Mucosa of gallbladder (tissue), 1 donor: ENCODE measurements at places on chromosomes 2 and 18. TPM values are rescaled to one million over a fixed set of nuclear protein-coding genes. Genes with fewer than 3 reads are reported as not detected.

SLC40A1 gene
- 271 TPM for total RNA-seq

DNA sequence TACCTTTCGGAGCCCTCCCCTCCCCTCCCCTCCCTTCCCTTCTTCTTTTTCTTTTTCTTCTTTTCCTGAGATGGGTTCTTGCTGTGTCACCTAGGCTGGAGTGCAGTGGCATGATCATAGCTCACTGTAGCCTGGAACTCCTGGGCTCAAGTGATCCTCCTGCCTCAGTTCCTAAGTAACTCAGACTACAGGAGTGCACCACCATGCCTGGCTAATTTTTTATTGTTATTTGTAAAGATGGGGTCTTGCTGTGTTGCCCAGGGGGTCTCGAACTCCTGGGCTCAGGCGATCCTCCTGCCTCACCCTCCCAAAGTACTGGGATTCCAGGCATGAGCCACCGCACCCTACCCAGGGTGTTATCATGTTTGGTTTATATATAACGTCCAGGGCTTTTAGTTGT, 66.7 kb downstream of the ASB1 start:
- no peak for DNase-seq

DNA sequence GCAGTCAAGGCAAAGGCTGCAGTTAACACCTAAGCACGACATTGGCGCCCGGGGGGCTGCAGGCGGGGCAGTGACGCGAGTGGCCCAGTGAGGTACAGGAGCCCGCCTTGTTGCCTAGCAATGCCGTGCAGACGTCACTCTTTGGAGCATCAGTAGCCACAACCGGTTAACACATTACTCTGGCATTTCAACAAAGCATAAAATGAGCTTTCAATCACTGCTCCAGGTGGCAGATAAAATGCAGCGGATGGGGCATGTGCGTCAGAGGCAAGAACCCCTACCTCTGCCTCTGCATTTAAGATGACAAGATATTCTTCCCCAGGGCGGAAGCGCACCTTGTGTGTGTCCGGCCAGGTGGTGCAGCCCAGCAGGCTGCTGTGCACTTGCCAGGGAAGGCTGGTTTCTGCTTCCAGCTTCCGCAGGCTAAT, 139.4 kb downstream of the MTCL1 start:
- DNase-seq: no peak

DNA sequence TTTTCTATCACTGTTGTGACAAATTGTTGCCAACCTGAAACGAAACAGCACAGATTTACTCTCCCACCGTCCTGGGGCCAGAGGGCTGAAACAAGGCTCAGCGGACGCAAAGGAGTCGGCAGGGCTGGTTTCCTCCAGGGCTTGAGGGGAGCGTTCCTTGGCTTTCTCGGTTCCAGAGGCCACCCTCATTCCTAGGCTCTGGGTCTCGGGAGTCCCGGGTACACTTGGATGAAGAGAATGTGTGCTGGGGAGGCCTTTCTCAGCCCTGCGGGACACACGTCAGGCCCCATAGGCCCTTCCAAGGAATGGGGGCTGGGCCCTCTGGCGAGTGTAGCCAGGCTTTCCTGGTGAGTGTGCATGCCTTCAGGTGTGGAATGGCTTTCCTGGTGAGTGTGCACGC, 287.3 kb upstream of the HS6ST1 start:
- DNase-seq: no peak
